Cerebellum (tissue), 4 donors: ENCODE measurements at places on chromosomes 2 and 18. TPM values are rescaled to one million over a fixed set of nuclear protein-coding genes. Genes with fewer than 3 reads are reported as not detected.

Gene SLC4A3
- 20.9 TPM for total RNA-seq

Gene IL37
- not detected for total RNA-seq

Gene SERPINB7
- total RNA-seq = not detected

Gene PHLPP1
- total RNA-seq = 23.5 TPM

DNA sequence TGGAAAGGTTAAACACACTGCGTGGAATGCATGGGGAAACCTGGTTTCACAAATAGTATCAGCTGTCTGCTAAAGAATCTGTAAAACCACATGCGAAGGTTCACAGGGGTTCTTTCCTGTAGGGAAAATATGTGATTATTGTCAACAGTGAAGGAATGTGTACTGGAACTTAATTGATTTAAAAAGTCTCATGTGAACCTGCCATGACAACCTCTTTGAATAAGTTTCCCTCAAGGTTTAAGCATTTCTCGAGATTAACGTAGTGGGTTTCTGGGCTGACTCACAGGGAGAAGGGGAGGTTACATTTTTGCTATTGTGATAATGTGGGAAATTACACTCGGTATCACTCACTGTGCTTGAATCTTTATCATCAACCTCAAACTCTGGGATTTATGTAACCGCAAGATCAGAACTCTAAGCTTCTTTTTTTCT lies 28.2 kb upstream of the IL1R1 start:
- no peak for DNase-seq

DNA sequence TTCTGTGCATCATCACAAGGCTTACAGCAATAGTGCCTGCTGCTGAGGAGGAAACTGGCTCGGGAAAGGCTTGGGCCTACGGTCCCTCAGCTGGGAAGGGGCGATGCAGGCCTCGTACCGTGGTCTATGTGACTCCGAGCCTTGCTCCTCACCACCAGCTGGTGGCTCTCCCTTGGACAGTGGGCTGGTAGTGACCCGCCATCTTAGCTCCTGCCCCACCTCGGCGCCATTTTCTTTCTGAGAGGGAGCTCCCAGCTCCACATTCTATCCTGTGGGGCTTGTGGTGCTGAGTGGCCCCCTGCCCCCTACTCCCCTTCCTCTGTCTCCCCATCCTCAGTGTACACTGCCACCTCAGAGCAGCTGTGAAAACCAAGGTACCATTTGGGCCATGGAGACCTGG lies 255.7 kb downstream of the KLHL29 start:
- DNase-seq = no peak

DNA sequence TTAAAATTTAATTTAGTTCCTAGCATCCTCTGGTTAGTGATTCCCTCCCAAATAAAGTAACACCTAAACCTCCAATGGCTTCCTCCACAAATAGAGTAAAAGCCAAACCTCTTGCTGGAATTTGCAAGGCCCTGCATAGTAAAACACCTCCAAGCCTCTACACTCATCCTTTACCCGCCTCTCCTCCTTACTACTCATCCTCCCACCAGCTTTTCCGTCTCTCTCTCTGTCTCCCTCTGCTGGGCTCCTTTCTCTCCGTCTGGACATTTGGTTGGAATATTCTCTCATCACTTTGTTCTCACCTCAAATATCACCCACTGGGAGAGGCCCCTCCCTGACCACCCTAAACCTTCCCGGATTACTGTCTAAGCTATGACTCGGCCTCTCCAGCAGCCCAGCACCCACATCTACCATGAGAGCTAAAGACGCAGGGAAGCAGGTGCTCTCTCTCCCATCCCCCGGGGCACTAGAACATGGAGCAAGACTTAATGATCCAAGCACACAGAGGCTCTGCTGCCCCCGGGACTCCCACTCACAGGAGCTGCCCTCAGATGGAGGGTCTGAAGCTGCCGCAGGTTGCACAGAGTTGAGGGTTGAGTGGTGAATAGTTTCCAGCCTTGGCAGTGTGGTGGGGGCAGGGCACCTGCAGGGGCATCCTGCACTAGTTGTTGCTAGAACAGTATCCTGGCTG lies 167.2 kb downstream of the FBXO15 start:
- DNase-seq = no peak

- no peak for DNase-seq
Measured at GRCh38 chr18:37527395-37527794, 38.2 kb downstream of the CELF4 start.

- DNase-seq = peak; percentile 69
Measured at GRCh38 chr2:219285894-219286425, 6.8 kb downstream of the DNAJB2 start.

DNA sequence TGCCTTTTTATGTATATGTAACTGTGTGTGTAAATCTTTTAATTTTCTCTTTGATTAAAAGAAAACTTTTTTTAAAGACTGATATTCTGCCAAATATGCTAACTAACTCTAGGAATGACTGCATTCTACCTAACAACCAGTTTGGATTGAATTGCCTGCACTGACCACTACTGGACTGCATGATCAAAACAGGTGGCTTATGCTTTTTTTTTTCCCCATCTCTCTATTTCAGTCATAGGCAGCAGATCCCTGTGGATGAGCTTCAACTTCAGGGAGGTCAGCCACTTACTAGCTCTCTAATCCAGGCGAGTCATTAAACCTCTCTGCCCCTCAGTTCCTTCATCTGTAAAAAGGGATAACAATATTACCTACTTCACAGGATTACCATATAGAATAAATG lies 138.6 kb upstream of the SERTAD2 start:
- peak; percentile 19 for DNase-seq

DNA sequence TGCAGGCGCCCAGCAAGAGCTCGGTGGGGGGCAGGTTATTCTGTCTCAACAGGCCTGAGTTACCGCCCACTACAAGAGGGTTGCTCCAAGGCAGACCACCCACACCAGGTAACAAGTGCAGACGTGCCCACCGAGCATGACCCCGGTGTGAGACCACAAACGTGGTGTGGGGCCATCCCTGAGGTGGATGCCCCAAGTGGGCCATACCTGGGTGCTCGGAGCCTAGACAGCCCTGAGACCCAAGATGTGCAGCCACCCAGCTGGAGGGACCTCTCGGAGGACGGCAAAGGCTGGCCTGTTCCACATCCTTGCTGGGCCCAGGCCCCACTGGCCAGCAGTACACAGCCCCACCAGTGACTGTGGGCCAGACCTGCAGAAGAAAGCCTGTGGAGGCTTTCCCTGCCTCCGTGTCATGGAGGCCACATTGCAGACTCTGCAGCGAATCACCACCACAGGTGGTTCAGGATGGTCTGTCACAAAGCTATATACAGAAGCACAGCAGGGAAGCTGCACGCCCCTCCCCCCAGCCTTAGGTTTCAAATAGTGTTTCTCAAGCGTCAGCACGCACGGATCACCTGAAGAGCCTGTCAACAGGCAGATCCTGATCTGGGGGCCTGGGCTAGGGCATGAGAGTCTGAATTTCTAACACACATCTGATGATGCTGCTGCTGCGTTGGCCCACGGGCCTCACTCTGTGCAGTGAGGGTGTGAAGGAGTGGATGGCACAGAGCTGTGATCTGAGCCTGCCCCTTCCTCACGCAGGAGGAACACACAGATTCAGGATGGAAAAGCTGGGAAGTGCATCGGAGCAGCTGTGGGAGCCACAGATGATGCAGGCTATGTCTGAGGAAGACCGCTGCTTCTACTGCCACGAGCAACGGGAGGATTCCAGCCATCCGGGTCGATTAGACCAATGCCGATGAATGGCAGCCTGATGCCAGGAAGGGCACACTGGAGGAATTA lies 96.8 kb downstream of the UXS1 start:
- DNase-seq = no peak
